ENCODE measurements at places on chromosomes 7 and 10. TPM values are rescaled to one million over a fixed set of nuclear protein-coding genes. Genes with fewer than 3 reads are reported as not detected.

The AGR2 gene
- 290 TPM for total RNA-seq

The INA gene
- 2.0 TPM for total RNA-seq

The PYROXD2 gene
- total RNA-seq, result 21.6 TPM

The SPAG6 gene
- total RNA-seq, result 20.3 TPM

The AKR1D1 gene
- total RNA-seq, result not detected

The SYCE1 gene
- total RNA-seq, result 12.3 TPM

The AGMO gene
- 0.27 TPM for total RNA-seq

The IKZF1 gene
- total RNA-seq, result 7.7 TPM

The MSMB gene
- total RNA-seq, result 1,381 TPM

The EFCAB10 gene
- total RNA-seq, result 6.4 TPM

DNA sequence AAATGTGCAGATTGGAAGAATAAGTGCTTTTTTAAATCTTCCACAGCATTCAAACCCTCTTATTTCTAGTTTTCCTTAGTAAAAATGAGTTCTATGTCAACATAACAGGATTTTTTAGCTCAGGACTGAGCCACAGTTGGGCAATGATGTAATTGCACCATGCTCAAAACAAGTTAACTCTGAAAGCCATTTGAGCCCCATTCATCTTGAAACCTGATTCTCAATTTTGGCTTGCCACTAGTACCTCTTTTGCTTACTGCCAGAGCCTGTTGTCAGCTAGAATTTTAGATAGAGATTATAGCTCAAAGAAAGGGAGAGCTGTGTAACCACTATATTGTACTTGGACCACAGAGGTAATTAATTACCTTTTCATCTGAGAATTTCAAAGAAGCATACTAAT lies 1028.5 kb upstream of the PHF14 start:
- no peaks in the 10 kb centered on the region for H3K27me3 ChIP-seq
- no peak overlapping the region for H3K27ac ChIP-seq
- H3K4me3 ChIP-seq, result no peak overlapping the region
- no peaks in the 10 kb centered on the region for H3K36me3 ChIP-seq

GRCh38 chr7:156764016-156764669 lies 123.6 kb downstream of the RNF32 start:
- H3K27ac ChIP-seq, result no peak overlapping the region
- no peak overlapping the region for H3K4me3 ChIP-seq
- H3K27me3 ChIP-seq, result no peaks in the 10 kb centered on the region
- no peaks in the 10 kb centered on the region for H3K36me3 ChIP-seq

- H3K27ac ChIP-seq, result peak overlapping the region; percentile 94
- H3K36me3 ChIP-seq, result no peaks in the 10 kb centered on the region
- H3K4me1 ChIP-seq, result no peaks in the 10 kb centered on the region
- H3K27me3 ChIP-seq, result no peaks in the 10 kb centered on the region
Measured at GRCh38 chr7:143901332-143901667, 676 bp downstream of the TCAF1 start.

GRCh38 chr7:125547505-125547904 lies 617.9 kb upstream of the POT1 start:
- no peak for DNase-seq
- H3K36me3 ChIP-seq, result no peaks in the 10 kb centered on the region
- no peak overlapping the region for H3K4me3 ChIP-seq
- no peak overlapping the region for H3K27ac ChIP-seq

DNA sequence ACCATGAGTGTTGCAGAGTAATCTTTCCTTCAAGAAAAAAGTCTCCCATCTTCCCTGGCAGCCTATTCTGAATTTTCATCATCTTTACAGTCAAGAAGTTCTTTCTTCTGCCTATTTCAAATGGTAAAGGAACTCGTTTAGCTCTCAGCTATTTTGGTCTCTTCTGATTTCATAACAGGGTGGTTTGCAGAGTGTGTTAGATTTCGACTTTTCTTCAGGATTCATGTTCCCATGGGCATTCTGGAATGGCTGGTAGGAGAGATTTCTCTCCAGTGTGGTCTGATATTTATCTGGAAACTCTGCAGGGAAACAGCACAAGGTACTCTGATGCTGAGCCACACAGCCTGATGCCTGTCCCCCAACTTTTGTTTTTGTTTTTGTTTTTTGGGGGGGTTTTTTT lies 111.1 kb upstream of the FAM171A1 start:
- no peaks in the 10 kb centered on the region for H3K27me3 ChIP-seq
- H3K27ac ChIP-seq, result no peak overlapping the region
- no peaks in the 10 kb centered on the region for H3K36me3 ChIP-seq
- H3K4me3 ChIP-seq, result no peak overlapping the region
- H3K4me1 ChIP-seq, result no peaks in the 10 kb centered on the region

GRCh38 chr7:130486114-130486953 lies 5.6 kb upstream of the MEST start:
- no peaks in the 10 kb centered on the region for H3K27me3 ChIP-seq
- H3K27ac ChIP-seq, result no peak overlapping the region
- H3K4me1 ChIP-seq, result no peaks in the 10 kb centered on the region
- H3K4me3 ChIP-seq, result peak overlapping the region; percentile 45

DNA sequence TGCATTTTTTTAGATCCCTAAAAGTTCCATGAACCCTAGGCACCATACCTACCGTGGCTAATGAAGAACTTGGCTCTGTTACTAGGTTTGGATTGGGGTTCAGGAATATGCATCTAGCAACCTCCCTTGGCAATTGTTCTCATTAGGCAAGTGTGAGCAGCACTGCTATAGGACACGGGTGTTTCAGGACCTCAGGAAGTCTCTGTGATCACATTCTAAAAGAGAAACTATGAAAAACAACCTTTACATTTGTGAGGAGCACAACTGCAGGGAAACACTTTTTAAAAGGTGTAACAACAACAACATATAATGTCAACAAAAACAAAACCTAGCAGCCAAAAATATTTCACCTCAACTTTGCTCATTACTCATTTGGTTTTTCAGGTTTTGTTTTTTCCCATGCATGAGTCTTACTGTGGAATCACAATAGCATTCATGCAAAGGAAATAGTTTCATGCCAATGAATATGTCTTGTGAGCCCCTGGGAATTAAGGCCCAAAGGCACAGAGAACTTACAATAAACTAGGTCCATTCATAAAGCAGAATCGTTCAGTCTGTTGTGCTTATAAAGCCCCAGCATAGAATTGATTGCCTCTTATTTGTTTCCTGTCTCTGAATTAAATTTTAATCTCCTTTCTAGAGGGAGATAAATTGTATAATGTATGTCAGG lies 255.7 kb upstream of the DGKB start:
- no peak for DNase-seq
- H3K36me3 ChIP-seq, result no peaks in the 10 kb centered on the region
- no peaks in the 10 kb centered on the region for H3K27me3 ChIP-seq
- H3K27ac ChIP-seq, result no peak overlapping the region
- no peak overlapping the region for H3K4me3 ChIP-seq
- no peaks in the 10 kb centered on the region for H3K4me1 ChIP-seq

DNA sequence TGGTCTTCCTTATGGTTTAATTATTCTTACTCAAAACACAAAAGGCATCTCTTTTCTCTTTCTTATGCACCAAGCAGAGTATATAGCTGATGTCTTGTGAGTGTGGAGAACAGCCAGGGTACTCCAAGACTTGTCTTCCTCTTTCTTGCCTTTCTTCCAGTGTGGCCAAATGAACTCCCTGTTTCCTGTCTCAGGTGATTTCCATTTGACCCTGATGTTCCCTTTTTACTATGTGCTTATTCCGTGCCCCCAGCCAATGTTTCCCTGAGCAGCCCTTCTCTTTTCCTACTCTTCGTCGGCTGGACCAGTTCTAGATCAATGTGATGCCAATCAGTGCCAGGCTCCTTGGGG lies 12.6 kb downstream of the OR9A4 start:
- no peak overlapping the region for H3K27ac ChIP-seq
- no peaks in the 10 kb centered on the region for H3K27me3 ChIP-seq
- H3K36me3 ChIP-seq, result no peaks in the 10 kb centered on the region
- no peak for DNase-seq
- H3K4me3 ChIP-seq, result no peak overlapping the region

DNA sequence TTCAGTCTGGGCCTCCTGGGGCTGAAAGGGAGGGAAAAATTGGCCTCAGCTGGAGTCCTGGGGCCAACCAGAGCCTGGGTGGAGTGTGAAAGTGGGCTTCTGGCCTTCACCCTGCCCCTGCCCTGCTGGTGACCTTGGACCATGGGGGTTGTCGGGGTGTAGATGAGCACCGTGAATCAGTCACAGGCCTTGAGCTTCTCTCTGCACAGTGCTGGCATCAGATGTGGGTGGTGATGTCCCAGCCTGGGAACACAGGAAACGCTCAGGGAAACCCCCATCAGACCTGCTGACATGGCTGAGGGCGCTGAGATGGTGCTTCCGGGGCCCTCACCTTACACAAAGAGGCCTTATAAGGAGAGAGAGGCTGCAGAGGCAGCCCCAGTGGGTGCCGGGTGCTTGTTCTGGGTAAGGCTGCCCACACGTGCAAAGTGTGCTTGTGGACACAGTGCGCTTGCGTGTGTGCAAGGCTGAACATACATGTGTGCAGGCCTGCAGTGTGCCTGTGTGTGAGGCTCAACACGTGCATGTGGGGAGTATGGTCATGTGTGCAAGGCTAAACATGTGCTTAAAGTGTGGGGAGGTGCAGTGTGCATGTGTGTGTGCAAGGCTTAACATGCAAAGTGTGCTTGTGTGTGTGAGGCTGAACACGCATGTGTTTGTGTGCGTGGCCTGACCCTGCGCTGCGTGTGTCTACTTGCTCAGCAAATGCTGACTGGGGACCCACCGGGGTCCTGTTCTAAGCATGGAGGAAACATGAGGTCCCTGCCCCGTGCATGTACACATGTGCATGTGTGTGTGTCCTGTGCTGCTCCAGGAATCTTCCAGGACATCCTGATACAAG lies 6.5 kb downstream of the ARPC1B start:
- H3K27ac ChIP-seq, result no peak overlapping the region
- no peaks in the 10 kb centered on the region for H3K4me1 ChIP-seq
- no peaks in the 10 kb centered on the region for H3K36me3 ChIP-seq
- no peak overlapping the region for H3K4me3 ChIP-seq
- no peak for DNase-seq
- H3K27me3 ChIP-seq, result no peaks in the 10 kb centered on the region

DNA sequence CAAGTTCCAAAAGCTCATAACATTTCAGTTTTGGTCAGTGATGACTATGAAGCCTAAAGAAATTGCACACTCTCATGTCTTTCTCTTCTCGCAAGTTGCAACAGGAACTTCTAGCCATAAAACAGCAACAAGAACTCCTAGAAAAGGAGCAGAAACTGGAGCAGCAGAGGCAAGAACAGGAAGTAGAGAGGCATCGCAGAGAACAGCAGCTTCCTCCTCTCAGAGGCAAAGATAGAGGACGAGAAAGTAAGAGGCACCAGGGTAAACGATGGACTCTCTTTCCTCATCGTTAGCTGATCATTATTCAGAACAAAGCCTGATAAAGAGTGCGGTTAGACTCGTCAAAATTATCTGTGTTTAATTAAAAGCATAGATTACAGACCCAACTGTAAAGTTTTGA lies 94.7 kb downstream of the HDAC9 start:
- H3K4me3 ChIP-seq, result no peak overlapping the region
- H3K27ac ChIP-seq, result no peak overlapping the region
- H3K27me3 ChIP-seq, result no peaks in the 10 kb centered on the region
- H3K36me3 ChIP-seq, result no peaks in the 10 kb centered on the region
- DNase-seq, result no peak

GRCh38 chr10:73979809-73980433 lies 18.0 kb upstream of the VCL start:
- no peaks in the 10 kb centered on the region for H3K27me3 ChIP-seq
- H3K4me3 ChIP-seq, result no peak overlapping the region
- no peaks in the 10 kb centered on the region for H3K4me1 ChIP-seq
- H3K36me3 ChIP-seq, result no peaks in the 10 kb centered on the region
- no peak overlapping the region for H3K27ac ChIP-seq

- no peaks in the 10 kb centered on the region for H3K36me3 ChIP-seq
- H3K27ac ChIP-seq, result no peak overlapping the region
- DNase-seq, result no peak
- no peak overlapping the region for H3K4me3 ChIP-seq
Measured at GRCh38 chr10:50993771-50994251, 80.5 kb upstream of the PRKG1 start.

DNA sequence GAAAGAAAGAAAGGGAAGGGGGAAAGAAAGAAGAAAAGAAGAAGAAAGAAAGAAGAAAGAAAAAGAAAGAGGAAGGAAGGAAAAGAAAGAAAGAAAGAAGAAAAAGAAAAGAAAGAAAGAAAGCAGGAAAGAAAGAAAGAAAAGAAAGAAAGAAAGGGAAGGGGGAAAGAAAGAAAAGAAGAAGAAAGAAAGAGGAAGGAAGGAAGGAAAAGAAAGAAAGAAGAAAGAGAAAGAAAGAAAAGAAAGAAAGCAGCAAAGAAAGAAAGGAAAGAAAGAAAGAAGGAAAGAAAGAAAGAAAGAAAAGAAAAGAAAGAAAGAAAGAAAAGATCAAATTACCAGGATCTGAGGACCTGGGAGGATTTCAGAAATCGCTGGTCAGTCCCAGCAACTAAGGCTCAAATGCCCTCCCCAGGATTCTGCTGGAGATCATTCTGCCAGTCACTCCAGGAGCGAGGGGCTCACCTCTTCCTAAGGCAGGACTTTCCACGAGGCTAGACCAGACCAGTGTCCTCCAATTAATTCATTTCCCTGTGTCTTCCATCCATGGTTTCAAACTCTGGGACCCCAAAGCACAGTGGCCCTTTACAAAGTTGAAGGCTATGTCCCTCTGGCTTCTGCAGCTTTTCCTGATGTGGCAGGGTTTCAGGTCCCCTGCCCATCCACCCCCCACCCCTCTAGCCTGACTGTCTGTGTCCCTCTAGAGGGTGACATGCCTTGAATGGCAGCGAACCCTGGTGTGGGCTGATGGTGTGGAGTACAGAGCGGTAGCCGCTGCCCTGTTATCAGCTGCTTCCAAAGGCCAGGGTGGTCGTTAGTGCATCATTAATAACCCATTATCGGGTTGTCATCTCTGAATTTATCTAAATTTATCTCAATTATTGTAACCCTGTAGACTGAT lies 77.9 kb downstream of the PARP12 start:
- H3K27me3 ChIP-seq, result no peaks in the 10 kb centered on the region
- H3K4me3 ChIP-seq, result no peak overlapping the region
- no peak overlapping the region for H3K27ac ChIP-seq
- H3K36me3 ChIP-seq, result no peaks in the 10 kb centered on the region

DNA sequence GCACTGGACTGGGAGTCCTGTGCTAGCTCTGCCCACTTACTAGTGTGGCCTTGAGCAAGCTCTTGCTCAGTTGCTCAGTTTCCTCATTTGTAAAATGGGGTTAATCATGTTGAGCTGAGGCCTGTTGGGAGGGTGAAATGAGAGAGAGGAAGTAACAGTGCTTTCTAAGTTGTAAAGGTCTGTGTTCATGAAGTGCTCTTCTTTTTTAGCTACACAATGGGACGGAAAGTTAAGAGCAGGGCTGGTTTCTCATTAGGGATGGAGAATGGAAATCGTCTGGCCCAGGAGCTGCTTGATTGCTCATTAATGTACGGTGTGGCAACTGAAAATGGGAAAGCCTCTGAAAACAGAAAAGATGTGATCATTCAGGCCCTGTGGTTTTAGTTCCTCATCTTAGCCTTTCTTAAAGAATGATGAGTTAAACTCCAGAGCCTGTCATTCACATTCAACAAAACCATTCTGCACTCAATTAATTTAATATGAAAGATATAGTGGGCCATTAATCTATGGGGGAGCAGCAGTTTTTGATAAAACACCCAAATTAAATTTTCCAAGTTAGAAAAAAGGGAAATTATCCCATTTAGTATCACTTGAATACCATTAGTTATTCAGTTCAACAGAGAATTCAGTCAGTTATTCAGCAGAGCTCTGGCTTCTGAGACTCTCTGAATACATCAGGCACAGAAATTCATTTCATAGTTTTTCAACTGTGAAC lies 60.5 kb downstream of the SH2D4B start:
- H3K4me1 ChIP-seq, result no peaks in the 10 kb centered on the region
- H3K27ac ChIP-seq, result no peak overlapping the region
- H3K4me3 ChIP-seq, result no peak overlapping the region

All from prostate gland (tissue), 2 donors.